ENCODE measurements at places on chromosomes 12 and 14. TPM values are rescaled to one million over a fixed set of nuclear protein-coding genes. Genes with fewer than 3 reads are reported as not detected.

The STRAP gene
- total RNA-seq = 156 TPM

The GEMIN2 gene
- 27.3 TPM for total RNA-seq

The SMIM41 gene
- not detected for total RNA-seq

The CHGA gene
- not detected for total RNA-seq

The TMEM30B gene
- total RNA-seq = 0.12 TPM

The KIF5A gene
- 5.2 TPM for total RNA-seq

- H3K4me1 ChIP-seq = peaks cover 9% of the 10 kb centered on the region
- no peaks in the 10 kb centered on the region for H3K36me3 ChIP-seq
- H3K27ac ChIP-seq = no peak overlapping the region
- DNase-seq = peak; percentile 27
Measured at GRCh38 chr12:40693207-40693821, 1.1 kb downstream of the CNTN1 start.

- no peak for DNase-seq
- H3K36me3 ChIP-seq = no peaks in the 10 kb centered on the region
- H3K4me3 ChIP-seq = no peak overlapping the region
Measured at GRCh38 chr14:89186856-89187376, 230.1 kb downstream of the FOXN3 start.

- H3K4me1 ChIP-seq = no peaks in the 10 kb centered on the region
- DNase-seq = no peak
- no peaks in the 10 kb centered on the region for H3K36me3 ChIP-seq
- H3K4me3 ChIP-seq = no peak overlapping the region
- H3K27me3 ChIP-seq = no peaks in the 10 kb centered on the region
Measured at GRCh38 chr12:106573239-106573638, 9.6 kb upstream of the RFX4 start.

DNA sequence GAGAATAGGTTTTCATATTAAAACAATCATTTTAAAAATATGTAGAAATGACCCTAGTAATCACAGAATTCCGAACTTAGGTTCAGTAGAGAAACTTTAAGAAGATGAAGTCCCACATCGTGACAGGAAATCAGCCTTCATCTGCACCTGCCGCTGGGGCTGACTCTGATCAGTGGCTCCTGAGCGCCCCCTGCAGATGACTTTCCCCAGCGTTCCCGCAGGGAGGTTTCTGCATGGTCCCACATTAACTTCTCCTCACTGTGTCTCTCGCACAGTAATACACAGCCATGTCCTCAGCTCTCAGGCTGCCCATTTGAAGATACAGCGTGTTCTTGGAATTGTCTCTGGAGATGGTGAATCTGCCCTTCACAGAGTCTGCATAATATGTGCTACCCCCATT is 1131.1 kb downstream of the TMEM121 start:
- no peaks in the 10 kb centered on the region for H3K27me3 ChIP-seq
- H3K36me3 ChIP-seq = no peaks in the 10 kb centered on the region
- no peaks in the 10 kb centered on the region for H3K4me1 ChIP-seq

- no peak overlapping the region for H3K27ac ChIP-seq
- H3K4me3 ChIP-seq = no peak overlapping the region
- no peak for DNase-seq
Measured at GRCh38 chr14:97187916-97188315, 390.7 kb downstream of the VRK1 start.

DNA sequence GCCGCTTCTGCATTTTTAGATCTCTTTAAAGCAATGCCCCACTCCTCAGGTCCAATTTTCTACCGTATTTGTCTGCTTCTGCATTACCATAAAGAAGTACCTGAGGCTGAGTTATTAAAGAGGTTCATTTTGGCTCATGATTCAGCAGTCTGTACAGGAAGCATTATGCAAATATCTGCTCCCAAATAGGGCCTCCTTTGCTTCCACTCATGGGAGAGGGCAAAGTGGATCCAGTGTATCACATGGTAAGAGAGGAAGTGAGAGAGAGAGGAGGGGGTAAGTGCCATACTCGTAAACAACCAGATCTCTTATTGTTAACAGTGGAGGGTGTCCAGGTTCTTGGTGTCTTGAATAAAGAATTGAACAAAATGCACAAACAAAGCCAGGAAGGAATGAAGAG is 316.1 kb upstream of the SEL1L start:
- H3K36me3 ChIP-seq = no peaks in the 10 kb centered on the region
- no peaks in the 10 kb centered on the region for H3K27me3 ChIP-seq
- no peak overlapping the region for H3K4me3 ChIP-seq
- DNase-seq = no peak
- no peaks in the 10 kb centered on the region for H3K4me1 ChIP-seq

- DNase-seq = no peak
- H3K27me3 ChIP-seq = no peaks in the 10 kb centered on the region
- H3K36me3 ChIP-seq = no peaks in the 10 kb centered on the region
Measured at GRCh38 chr12:27965966-27966365, 6.6 kb downstream of the PTHLH start.

GRCh38 chr12:110826592-110827200 is 20.1 kb upstream of the CCDC63 start:
- H3K4me3 ChIP-seq = no peak overlapping the region
- DNase-seq = peak; percentile 85
- no peaks in the 10 kb centered on the region for H3K36me3 ChIP-seq

GRCh38 chr14:100762901-100763300 is 36.2 kb downstream of the DLK1 start:
- no peak for DNase-seq
- no peaks in the 10 kb centered on the region for H3K4me1 ChIP-seq
- H3K4me3 ChIP-seq = no peak overlapping the region
- H3K27me3 ChIP-seq = peaks cover 5% of the 10 kb centered on the region
- H3K36me3 ChIP-seq = no peaks in the 10 kb centered on the region

DNA sequence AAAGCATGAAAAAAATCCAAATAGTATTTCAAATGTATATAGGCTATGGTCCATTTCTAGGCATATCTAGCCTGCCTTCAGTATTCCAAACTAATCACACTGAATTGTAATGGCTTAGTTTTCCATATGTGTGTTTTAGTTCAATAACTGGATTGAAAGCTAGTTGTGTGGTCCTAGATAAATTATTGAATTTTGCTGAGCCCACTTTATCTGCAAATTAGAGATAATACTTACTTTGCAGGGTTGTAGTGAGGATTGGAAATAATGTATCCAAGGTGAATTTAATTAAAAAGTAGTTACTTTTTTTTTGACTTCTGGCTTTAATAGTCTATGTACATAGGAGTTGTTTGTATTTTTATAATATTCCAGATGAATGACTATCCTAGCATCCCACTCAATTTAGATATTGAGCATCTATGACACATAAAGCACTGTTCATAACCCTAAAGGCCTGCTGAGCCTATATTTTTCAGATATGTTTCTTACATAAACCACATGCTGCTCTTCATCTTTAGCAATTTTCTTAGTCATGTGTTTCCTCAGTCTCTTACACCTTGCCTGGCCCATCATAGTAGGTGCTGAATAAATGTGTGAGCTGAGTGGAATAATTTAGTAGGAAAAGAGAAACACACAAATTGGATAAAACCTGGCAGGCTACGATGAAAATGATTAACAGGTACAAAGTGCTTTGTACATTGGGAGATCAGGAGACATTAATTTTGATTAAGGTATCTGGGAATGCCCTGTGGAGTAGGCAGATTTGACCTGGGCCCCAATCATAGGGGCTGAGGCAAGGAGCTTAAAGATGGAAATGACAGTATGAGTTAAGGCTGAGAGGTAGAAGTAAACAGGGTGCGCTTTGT is 1.1 kb upstream of the ATP23 start:
- H3K4me3 ChIP-seq = peak overlapping the region; percentile 46
- peak overlapping the region; percentile 48 for H3K27ac ChIP-seq
- DNase-seq = no peak
- H3K27me3 ChIP-seq = no peaks in the 10 kb centered on the region

GRCh38 chr14:58298477-58299400 is at the start of gene ARID4A:
ARID4A (plus strand) TSS chr14:58298555; CDS start chr14:58299855, 1,300 bp downstream.
- DNase-seq = no peak
- peak within 1 kb of the TSS; percentile 83 for H3K27ac ChIP-seq
- H3K36me3 ChIP-seq = peaks cover 15% of the 10 kb centered on the region
- H3K27me3 ChIP-seq = no peaks in the 10 kb centered on the region
- H3K4me3 ChIP-seq = peak within 1 kb of the TSS; percentile 83
- H3K4me1 ChIP-seq = peaks cover 13% of the 10 kb centered on the region

DNA sequence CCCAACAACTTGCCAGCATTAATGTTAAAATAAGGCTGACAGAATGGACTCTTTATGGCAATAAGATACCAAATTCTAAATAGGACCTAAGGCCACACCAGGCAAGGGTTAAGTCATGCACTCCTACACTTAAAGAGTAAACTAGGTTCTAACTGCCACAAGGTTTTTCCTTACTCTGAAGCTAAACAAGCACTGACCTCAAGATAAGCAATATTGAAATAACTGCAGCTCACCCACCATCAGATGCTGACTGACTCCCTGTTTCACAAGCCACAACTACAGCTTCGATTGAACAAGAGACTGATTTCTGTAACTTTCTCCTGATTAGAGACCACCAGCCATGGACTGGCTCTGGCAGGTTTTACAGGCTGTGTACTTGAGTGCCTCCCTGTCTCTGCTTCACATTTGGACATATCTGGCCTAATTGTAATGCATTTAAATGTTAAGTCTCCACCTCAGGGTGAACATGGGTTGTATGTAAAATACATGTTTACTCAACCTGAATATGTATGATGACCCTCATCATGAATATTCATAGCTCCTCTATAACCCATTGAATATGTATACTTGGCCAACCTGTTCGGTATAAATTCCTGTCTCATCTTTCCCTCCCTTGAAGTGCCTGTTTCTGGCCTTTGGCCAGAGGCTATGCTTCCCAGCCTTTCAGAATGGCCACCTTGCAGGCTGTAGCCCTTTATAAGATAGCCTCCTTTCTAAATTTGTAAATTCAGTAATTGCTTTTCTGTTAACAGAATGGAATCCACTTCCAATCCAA is 70.5 kb upstream of the DAAM1 start:
- no peak overlapping the region for H3K27ac ChIP-seq
- peaks cover 16% of the 10 kb centered on the region for H3K4me1 ChIP-seq
- no peaks in the 10 kb centered on the region for H3K27me3 ChIP-seq
- no peak overlapping the region for H3K4me3 ChIP-seq

DNA sequence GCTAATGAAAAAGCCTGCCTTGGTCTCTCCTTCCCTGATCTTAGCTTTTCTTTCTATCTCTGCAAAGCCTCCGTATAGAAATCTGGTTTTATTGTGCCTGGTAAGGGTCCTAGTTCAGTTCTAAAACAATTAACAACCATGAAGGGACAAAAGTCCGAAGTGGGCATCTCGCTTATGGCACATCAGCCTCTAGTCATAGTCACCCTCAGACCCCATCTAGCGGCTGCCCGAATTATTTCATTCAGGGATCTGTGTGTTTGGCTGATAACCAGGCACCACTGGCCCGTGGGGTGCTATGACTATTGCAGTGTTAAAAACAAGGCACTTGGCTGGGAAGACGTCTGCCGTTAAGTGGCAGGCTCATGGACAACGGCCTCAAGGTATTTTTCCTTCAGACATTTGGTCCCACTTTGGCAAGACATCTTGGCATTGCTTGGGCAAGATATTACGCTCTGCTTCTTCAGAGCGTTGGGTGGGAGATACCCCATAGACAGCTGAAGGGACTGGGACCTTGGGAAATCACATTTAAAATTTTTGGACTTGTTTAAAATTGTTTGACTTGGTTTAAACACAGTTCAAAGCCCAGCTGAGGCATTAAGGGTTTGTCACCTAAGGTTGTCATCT is 87.1 kb downstream of the SINHCAF start:
- no peaks in the 10 kb centered on the region for H3K27me3 ChIP-seq
- H3K27ac ChIP-seq = no peak overlapping the region
- DNase-seq = peak; percentile 54
- no peaks in the 10 kb centered on the region for H3K36me3 ChIP-seq

DNA sequence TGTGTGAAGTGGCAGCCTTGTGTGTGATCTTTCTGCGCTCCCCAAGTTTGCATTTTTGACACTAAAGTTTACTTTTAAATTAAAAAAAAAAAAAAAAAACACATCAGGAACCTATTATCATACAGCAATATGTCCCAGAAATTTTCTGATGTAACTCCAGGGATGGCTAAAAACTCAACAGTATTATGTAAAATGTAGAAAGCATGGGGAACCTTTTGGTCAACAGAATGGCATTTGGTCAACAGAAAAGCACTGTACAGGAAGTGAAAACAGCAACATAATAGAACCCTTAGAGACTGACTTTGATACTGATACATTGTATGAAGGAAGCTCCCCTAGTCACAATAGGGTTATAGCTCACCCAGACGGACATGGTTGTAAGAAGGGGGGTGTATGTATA is 224.3 kb downstream of the ITPR2 start:
- H3K27me3 ChIP-seq = no peaks in the 10 kb centered on the region
- DNase-seq = no peak
- H3K4me1 ChIP-seq = no peaks in the 10 kb centered on the region
- no peaks in the 10 kb centered on the region for H3K36me3 ChIP-seq
